ENCODE measurements at places on chromosomes 3 and 15.

DNA sequence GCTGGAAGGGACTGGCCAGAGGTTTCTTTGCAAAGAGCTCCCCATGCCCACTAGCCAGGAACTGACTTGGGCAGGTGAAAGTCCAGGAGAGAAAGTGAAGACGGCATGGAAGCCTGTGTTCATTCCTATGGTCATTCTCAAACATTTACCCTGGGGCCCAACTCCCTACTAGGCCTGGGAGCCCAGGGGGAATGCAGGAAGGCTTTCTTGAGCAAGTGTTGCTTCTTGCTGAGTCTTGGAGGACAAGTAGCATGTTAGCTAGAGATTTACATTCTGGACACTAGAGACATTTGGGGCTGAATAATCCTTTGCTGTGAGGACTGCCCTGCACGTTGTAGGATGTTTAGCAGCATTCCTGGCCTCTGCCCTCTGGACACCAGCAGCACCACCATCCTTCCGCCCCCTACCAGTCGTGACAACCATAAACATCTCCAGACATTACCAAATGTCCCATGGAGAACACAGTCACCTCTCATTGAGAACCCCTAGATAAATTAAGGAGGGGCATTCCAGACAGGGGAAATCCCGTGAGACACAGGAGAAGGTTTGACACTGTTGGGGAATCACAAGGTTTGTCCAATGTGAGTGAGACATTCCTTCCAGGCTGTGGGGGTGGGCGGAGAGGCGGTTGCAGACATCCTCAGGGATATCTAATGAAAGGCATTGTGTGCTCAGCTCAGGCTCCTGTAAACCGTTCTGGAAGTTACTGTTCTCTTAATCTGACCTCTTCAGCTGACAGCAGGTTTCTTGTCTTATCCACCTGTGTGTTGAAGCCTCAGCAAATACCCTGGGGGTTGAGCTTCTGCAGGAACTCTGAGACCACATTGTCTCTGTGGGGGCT, 236.2 kb downstream of the TLE3 start:
- no peak for DNase-seq

DNA sequence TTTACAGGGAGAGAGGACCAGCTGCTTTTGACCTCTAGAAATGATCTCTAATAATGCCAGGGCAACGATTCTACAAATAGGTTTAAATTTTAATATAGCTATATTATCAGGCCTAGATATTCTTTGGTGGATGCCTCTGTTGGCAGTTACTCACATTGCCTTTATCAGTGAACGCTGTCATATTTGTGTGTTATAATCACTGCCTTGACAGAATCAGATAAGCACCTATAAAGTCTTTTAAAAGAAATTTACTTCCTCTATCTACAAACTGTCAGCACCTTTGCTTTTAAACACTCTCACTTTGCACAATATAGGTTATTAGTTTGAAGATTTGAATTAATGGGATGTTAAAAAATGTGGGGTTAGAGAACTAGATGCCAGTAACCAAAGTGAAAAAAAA, 324.1 kb downstream of the ZIC1 start:
- DNase-seq, result no peak

GRCh38 chr15:92226020-92226612, 167.6 kb upstream of the ST8SIA2 start:
- DNase-seq, result no peak

GRCh38 chr15:33069161-33069560, 125.4 kb downstream of the FMN1 start:
- no peak for DNase-seq

Measured in H54 (cell line).